Stimulated activated CD4-positive, alpha-beta T cell treated with anti-CD3 and anti-CD28 coated beads, Interleukin-15, amount 100 ng/mL, for 1 hour (primary cell): ENCODE measurements at places on chromosomes 1 and 21.

DNA sequence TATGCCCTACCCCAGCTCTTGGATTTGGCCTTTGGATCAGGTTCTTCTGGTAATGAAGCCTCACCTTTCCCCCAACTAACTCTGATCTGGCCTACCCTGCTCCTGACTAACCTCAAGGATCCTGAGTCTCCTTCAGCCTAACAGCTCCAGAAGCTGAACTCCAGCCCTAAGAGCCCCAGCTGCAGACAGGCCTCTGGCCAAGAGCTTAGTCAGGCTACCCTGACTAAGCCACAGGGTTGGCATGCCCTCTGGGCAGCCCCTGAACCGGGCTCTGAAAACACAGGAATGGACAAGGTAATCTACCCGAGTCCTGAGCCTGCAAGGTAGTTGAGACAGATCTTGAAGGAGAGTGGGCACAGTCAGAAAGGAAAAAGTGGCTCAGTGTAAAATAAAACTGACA lies 29.4 kb downstream of the COA7 start:
- no peak for DNase-seq

DNA sequence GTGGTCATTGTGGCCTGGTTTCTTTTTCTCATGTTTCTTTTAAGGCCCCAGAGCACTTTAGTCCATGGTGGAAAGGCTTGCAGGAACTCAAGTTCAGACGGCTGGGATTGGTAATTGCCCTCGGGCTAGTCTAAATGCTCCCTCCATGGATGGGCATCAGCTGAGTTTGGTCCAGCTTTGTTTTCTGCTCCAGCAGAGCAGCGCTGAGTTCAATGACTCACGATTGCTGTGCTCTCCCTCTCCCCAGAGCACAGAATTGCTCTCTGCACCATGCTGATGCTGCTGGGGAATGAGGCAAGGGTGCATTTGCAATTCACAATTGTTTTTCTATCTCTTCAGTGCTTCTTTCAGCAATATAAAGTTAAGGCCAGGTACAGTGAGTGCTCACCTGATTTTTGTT lies 1.8 kb upstream of the OR2T6 start:
- DNase-seq, result no peak

DNA sequence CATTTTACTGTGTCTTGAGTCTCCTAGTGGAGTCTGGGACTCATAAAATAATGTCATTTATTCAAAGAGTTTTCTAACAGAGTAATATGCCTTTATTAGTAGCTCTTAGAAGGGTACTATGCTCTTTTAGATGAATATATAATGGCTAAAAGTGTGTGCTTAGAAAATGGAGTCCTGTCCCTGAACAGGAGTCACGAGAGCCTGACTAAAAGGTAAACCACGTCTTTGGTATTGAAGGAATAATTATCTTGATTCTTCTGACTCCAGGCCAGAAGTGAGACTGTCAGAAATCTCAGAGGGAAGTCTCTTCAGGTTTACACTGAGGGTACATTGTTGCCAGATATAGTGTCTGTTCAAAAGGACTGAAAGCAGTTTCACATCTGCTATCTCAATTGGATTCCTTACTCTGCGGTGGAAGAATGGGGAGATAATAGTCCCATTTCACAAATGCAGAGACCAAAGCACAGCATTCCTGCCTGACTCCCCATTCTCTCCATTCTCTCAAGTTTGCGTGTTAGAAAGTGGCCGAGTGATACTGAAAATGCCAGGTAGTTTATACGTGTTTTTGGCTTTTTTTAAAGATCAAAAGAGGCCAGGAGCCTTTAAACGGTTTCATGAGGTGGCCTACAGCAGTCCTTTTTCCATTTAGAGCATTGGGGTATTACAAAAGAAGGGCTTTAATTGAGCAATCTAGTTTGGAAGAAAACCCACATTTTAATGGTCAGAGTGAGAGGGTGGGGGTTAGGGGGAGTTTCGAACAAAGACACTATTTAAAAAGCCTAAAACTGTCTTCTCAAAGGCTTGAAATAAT lies 176.6 kb downstream of the VPS13D start:
- no peak for DNase-seq

DNA sequence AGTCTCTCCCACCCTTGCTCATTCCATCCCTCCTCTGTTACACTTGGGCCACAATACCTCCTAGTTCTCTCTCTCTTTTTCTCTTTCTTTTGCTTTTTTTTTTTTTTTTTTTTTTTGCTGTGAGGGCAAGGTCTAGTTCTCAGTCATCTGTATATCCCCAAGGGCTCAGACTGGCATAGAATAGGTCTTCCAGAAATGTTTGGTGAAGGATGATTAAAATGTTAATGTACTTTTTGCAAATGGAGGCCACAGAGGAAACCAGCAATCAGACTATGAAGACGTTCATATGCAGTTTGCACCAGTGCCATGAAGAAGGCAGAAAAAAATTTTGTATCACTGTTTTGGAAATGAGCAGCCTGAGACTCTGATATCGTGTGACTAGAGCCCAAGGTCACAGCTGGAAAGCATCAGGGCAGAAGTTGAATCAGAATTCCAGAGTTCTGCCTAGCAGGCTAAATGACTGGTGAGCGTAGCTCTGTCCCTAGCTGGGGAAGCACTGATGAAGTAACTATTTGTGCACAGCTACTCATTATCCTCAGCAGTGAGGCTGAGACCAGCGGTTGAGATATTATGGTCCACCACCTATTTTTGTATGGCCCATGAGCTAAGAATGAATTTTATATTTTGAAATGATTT lies 186.5 kb downstream of the TGFBR3 start:
- no peak for DNase-seq

DNA sequence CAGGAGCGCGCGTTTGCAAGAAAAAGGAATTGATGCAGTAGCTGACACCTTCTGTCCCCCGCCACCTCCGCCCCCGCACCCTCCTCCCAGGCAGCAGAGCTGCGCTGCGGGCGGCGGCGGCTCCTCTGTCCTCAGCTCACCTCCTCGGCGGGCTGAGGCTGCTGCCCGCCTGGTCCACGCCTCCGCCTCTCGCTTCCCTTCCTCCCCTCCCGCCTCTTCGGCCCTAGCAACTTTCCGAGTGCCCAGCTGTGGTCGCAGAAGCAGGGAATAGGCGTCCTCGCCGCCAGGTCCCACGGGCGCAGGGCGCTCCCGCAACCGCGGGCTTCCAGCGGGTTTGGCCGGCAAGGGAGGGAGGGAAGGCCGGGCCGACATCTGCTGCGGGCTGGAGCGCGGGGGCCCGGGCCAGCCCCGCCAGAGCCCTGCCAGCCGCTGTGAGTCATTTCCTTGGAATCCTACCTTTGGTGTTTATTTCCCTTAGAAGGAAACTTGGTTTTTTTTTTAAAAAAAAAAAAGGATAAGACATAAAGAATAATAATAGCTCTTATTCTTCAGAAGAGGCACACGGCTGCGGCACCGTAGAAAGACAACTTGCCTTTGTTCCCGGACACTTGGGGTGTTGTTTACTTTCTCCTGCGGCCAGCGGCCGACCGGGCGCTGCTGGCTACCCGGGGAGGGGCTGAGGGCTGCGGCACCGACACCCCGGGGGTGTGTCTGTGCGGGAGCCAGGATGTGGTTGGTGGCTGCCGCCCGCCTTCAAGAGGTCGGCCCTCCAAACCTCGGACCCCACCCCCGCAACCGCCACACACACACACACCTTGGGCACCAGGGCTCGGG lies 1.1 kb downstream of the SERTAD4 start:
- no peak for DNase-seq

- no peak for DNase-seq
Observed at GRCh38 chr1:19504796-19505692, 19.7 kb upstream of the CAPZB start.

DNA sequence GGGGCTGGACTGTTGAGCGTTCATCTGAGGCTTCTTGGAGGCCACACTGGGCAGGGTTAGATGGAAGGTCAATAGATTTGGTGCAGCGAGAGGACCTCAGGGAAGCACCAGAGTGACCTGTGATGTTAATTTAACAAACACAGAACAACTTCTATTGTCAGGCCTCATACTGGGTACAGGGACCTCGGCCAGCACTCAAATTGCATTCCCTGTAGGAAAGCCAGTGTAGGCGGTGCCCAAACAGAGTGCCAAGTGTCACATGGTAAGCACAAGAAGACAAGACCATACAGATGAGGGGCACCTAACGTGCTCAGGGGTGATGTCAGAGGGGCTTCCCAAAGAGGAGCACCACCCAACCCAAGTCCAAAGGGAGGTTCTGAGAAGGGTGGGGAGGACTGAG lies 1.3 kb downstream of the TMEM269 start:
- no peak for DNase-seq

DNA sequence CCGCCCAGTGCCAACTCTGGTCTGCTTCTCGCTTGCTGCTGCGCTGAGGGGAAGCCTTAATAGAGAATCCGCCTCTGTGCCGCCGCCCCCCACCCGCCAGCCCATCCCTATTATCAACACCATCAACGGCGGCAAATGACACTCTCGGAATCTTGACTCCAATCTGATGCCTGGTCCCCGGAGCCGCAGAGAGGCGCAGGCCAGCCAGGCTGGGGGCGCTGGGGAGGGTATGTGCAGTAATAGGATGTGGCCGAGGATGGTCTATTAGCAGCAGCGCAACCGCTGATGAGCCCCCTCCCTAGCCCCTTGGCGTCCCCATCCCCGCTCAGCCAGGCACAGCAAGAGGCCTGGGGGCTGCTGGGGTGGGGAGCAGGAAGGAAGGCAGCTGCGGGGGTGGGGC lies 15.1 kb upstream of the DMBX1 start:
- no peak for DNase-seq

- no peak for DNase-seq
Observed at GRCh38 chr1:222233444-222234158, 314.3 kb downstream of the HHIPL2 start.

DNA sequence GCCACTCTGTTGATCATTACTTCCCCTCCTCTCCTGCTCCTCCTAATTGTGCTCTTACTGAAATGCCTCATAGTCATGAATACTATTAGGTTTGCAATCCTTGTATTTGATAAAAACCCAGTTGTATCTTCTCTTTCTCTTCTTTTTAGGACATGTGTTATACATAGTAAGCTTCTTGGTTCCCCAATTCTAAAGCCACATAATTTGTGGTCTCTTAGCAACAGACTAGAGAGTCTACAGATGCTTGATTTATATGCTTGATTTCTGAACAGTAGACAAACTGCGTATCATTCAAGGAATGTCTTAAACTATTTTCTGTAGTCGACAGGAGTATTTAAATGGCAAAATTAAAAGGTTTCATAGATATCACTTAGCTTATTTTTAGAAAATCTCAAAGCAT lies 1598.9 kb downstream of the PLA2G4A start:
- no peak for DNase-seq

DNA sequence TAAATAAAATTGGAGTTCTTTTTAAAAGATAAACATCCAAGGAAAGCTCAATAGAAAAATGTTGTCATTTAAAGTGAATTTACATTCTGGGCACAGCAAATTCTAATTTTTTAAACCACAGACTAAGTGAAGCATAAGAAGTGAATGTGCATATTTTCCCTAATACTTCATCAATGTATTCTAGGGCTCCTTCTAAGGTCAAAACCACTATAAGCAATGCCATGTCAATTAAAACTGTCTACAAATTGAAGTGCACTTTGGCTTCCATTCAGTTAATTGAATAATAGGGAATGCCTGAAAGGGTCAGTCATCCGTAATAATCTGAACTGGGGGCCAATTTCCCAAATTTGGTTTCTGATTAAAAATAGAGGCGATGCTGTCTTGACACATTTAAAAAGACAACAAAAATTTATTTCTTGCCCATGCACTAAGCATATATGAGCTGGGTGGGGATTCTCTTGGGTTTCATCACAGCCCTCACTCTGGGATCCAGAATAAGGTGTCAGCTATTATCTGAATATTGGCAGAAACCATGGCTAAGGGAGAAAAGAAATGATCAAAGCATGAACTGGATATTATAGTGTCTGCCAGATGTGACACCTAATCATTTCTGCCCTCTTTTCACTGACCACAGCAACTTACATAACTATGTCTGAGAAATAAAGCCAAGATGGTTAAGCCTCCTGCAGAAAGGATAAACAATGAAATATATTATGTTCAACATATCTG lies 660.6 kb upstream of the B3GALT2 start:
- no peak for DNase-seq

- DNase-seq, result no peak
Observed at GRCh38 chr1:6991266-6991665, 206.0 kb downstream of the CAMTA1 start.

DNA sequence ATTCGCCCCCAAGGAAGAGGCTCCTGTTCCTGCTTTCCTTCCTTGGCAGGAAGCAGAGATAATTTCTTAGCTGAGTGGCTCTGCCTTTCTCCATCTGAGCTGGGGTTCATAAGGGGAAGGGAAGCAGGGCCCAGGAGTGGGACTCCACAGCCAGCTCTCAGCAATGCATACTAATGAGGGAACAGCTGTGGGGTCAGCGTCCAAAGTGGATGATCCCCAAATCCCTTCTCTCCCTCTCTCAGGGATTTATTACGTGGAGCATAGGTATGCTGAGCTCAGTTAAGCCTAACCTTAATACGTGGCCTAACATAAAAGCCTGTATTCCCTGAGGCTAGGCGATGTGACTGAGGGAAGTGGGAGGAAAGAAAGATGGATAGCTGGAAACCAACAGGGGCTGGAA lies 87.3 kb upstream of the CTTNBP2NL start:
- no peak for DNase-seq

DNA sequence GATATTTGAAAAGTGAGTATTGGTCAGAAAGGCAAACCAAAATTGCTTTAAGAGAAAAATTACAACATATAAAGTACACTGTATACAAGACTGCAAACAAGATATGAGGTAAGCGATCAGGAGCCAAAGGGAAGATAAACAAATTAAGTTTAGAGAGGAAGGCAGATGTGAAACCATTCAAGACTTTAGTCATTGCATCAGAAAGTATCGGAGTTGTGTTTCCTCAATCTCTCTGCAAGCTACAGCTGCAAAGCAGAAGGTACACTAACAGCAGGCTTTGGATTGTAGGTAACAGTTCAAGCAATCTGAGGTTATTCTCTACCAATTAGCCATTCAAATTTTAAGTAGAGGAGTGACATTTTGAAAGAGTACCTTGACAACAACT lies 21.3 kb upstream of the TLCD4 start:
- no peak for DNase-seq

DNA sequence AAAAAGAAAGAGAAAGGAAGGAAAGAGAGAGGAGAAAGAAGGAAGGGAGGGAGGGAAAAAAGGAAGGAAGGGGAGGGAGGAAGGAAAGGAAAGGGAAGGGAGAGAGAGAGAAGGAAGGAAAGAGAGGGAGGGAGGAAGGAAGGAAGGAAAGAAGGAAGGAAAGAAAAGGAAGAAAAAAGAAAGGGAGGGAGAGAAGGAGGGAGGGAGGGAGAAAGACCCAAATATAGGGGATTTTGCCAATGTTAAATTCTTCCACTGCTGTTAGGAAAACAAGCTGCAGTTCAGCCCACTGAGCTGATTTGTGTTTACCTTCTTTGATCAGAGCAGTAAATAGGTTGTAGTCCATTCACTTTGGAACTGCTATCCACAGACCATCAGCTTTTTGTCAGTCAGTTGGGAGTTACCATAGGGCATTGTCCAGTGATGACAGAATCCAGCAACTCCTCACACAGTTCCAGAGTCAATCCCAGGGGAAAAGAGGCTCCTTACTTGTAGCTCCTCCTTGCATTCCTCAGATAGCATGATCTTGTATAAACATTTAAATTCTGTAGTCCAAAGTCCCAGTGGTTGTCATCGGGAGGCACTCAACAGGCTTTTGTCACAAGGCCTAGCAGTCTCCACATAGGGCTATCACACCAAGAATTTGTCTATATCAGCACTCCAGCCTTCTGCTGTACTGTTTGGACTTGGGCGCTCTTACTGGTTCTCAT lies 13.5 kb upstream of the PPP1R8 start:
- no peak for DNase-seq

GRCh38 chr1:26079960-26080814 lies 12.8 kb upstream of the TRIM63 start:
- DNase-seq, result no peak

- DNase-seq, result no peak
Observed at GRCh38 chr1:24926563-24927249, 3.4 kb downstream of the RUNX3 start.
